ENCODE measurements at places on chromosomes 7 and 10.
A peak's percentile ranks its signal among the peaks of the same experiment; 100 is the strongest.

- no peak for DNase-seq
These were observed 19.5 kb upstream of the DLG5 start for GRCh38 chr10:77946084-77946483.

- DNase-seq: peak; percentile 36
These were observed 688 bp downstream of the ORAI2 start for GRCh38 chr7:102434039-102434486.

GRCh38 chr7:158124671-158125079, 462.9 kb downstream of the PTPRN2 start:
- no peak for DNase-seq

- no peak for DNase-seq
These were observed 50.4 kb downstream of the TSPAN15 start for GRCh38 chr10:69501657-69502056.

DNA sequence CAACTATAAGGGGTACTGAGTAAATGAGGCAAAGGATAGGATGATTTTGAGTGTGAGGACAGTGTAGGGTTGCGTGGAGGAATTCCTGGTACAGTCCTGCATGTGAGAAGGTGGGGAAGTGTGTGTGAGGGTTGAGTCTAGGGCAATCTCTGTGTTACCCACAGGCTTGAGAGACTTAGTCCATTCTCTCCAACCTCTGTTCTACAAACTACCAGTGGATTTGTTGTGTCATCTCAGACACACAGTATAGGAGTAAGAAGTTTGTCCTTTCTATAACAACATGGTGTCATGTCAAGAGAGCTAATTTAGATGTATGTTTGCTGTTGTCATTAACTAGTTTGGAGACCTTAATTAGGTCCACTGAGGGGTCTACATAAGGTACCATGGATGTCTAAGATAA, 12.5 kb downstream of the PURB start:
- DNase-seq: no peak

DNA sequence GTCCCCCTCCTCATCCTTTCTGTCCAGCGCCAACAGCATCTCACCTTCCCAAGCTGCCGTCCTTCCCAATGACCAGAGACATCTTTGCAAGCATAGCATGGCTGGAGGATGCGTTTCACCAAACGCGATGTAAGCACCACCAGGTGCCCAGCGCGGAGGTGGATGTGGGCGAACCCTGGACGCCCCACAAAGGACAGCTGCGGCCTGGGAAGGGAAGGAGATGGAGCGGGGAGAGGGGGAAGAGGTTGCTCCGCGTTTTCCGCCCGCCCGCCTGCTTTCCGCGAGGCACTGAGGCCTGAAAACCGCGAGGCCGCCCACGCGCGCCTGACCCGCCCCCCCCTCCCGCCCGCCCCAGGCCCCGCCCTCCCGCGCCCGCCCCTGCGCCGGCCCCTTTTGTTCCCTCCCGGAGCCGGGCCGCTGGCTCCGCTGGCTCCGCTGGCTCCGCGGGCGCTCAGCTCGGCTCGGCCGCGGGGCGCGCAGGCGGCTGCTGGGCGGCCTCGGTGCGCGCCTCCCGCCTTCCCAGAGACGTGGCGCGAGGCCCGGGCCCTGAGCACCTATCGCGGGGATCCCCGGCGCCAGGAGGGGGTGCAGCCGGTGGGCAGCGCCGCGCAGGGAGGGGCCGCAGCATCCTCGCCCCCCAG, at the start of gene CLIP2:
CLIP2 (plus strand) TSS at position 390 of the 641 bp plus-strand sequence. CDS start 28,140 bp downstream, outside the sequence.
- peak; percentile 70 for DNase-seq

DNA sequence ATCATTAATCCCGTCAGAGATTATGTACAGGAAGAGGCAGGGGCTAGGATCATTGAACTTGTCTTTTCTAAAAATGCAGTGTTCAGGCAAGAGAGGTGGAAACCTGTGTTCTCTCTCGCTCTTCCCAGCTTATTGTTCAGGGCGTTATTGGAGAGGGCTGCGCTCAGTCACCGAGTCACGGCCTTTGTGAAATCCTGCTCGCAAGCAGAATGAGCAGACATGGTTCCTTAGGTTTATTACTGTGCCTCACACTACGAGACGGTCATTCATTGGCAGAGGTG, 631 bp upstream of the PRKRIP1 start:
- DNase-seq: no peak

DNA sequence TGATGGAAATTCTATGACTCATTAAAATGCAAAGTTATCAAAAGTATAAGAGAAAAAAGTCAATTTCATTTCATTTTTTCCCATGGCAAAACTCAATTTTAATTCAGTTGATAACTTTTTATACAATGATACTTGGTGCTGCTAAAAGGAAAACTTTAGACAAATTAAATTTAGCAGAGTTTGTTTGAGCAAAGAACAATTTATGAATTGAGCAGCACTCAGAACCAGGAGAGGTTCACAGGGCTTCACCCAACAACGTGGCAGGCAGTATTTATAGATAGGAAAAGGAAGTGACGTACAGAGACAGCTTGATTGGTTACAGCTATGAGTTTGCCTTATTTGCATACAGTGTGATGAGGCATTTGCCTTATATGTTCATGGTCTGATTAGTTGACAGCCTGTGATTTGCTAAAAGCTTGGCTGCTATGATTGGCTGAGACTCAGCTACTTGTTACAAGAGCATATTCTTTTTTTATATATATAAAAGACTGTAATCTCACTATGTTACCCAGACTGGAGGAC, 157.2 kb upstream of the CELF2 start:
- DNase-seq: no peak

- DNase-seq: no peak
These were observed 30.3 kb downstream of the ADCYAP1R1 start for GRCh38 chr7:31082447-31082846.

- no peak for DNase-seq
These were observed 61.4 kb downstream of the C10orf143 start for GRCh38 chr10:130049244-130049643.

GRCh38 chr10:61705022-61705613, 42.4 kb downstream of the CABCOCO1 start:
- DNase-seq: no peak

DNA sequence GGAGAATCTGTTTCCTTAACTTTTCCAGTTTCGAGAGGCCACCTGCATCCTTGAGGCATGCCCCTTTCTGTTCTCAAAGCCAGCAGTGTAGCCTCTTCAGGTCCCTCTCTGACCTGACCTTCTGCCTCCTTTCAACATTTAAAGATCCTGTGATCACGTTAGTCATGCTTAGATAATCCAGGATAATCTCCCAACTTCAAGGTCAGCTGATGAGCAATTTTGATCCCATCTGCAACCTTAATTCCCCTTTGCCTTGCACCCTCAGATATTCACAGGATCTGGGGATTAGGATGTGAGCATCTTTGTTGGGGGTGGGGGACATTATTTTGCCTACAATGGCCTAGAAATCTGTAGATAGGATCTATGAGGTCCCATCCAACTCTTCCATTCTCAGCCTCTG, 8.0 kb downstream of the HKDC1 start:
- DNase-seq: no peak

DNA sequence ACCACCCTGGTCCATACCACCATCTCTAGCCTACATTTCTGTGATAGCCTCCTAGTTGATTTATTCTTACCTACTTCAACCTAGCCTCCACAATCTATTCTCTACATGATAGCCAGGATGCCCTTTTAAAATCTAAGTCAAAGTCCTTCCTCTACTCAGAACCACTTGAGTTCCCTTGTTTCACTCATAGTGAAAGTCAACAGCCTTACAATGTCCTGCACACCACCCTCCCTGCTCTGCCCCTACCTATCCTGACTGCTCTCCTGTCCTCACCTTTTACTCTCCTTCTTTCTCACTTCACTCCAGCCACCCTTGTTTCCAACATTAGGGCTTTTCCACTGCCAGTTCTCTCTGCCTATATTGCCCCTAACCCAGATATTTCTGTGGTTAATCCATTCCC, 146.7 kb downstream of the GRM3 start:
- no peak for DNase-seq

GRCh38 chr7:121985476-121986030, 112.6 kb downstream of the PTPRZ1 start:
- DNase-seq: no peak

DNA sequence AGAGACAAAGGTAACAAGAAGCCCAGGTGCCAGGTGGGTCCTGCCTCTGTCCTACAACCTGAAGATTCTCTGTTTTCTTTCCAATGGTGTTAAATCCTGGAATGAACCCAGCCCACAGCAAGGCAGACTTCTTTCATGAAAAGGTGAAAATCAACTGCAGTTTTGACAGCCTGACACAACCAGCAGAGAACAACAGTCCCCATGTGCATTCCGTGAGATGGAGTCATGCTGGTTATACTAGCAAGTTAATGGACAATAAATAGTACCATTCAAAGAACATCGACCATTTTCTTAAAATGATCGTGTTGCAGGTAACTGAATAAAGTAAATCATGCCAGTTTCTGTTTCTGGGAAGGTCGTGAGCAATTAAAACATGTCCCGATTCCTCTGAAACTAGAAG, 131.5 kb downstream of the SFMBT2 start:
- no peak for DNase-seq

GRCh38 chr10:30697806-30698205, 68.3 kb upstream of the LYZL2 start:
- DNase-seq: peak; percentile 37

DNA sequence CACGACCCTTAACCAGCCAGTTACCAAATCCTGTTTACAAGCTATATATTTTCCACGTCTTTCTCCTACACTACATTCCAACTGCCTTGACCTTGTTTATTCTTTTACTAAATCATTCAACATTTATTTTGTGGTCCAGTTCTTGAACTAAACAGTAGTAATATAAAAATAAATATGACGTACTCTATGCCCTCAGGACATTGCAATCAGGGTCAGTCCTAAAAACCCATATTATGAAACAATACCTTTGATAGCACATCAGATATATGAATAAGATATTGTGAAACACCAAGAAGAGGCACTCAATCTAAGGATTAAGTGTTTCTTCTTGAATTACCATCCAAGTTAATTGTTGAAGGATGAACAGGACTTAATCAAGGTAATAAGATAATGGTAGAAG, 52.5 kb upstream of the WNT16 start:
- DNase-seq: no peak

- peak; percentile 59 for DNase-seq
These were observed 781 bp upstream of the GRM8 start for GRCh38 chr7:127253281-127254162.

DNA sequence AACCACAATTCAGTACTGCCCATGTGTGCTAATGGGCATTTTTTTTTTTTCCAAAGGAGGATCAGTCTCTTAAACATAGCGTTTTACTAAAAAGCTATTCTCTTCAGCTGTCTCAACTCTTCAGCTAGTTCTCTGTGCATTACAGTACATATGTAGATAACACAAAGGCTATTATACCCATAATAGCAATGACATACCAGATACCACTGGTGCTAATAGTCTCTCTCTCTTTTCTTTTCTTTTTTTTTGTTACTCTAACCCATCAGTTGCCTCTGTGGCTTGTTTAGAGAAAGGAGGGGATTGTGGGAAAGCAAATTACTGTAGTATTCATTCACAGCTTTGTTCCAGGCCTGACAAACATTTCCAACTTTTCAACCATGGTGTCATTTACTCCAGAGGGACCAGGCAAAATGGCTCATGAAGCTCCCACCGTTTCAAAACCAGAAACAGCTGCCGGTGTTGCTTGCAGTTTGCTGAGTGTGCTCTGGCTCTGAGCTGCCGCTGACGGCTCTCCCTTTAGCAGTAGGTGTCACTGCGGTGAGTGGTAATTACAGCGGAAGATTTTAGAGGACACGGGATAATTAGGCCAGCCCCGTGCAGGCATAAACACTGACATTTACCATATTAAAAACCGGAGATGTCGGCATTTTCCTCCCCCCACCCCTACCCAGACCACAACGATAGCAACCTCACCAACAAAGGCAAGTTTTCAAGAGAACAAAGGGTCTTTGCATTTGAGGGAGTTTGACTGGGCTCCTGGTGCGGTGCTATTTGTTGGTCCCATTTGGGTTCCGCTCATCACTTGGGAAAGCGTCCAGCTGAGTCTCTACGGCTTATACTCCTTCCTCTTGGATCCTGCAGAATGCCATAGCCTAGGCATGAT, 1005.5 kb downstream of the KCNMA1 start:
- DNase-seq: no peak

DNA sequence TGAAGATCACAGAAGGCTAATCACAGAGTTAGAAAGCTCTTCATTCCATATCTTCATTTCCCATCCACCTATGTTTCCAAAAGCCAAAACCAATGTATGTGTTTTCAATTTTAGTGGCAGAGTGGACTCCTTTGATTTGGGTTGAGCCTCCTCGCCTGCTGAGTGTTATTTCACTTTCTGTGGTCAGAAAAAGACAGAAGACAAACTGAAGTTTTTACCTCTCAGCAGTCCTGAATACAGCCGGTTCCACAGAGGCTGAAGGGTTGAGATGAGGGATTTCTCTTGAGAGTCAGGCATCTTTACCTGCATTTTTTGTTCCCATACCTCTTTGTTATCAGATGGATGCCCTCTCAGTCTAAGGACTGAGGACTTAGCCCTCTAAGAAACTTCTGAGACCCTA, 659.6 kb downstream of the CCSER2 start:
- DNase-seq: no peak

DNA sequence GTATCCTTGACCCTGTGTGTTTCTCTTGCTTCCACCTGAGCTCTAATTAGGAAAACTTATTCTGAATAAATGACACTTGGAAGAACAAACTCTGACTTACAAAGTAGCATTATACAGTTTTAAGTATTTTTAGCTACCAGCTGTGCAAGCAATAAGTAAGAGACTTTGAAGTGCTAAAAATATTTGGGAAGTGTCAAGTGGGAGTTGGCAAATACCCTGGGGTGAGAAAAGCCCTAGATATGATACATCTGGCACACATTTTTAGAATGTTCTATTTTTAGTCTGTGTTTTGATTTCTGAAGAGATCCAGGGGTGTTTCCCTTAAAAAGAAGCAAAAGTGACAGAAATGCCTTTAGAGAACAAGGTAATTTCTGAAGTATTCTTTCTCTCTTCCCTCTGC, 132.7 kb upstream of the TEX47 start:
- DNase-seq: no peak

DNA sequence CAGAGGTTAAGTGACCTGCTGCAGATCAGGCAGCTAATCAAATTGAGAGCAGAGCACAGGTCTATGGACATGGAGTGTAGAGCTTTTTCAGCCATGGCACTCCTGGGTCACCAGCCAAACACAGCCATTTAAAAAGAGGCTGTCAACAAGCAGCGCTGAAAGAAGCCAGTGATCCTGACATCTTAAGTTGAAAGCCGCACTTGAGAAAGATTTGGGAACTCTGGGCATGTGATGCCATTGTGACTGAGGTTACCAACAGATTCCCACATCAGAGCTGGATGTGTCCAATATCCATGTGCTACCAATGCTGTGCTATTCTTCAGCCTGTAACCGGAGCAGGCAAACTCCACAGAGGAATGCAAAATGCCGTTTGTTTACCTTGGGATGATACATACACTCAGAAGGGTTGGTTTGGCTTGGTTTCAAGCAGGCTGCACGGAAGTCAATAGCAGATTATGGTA, 56.2 kb upstream of the ABLIM1 start:
- no peak for DNase-seq

- DNase-seq: no peak
These were observed 98.4 kb downstream of the PIP4K2A start for GRCh38 chr10:22615819-22616499.

- no peak for DNase-seq
These were observed 69.0 kb downstream of the CDH23 start for GRCh38 chr10:71465551-71466252.
